Bronchial epithelial cell (primary cell): ENCODE measurements at places on chromosomes 12 and 14.

DNA sequence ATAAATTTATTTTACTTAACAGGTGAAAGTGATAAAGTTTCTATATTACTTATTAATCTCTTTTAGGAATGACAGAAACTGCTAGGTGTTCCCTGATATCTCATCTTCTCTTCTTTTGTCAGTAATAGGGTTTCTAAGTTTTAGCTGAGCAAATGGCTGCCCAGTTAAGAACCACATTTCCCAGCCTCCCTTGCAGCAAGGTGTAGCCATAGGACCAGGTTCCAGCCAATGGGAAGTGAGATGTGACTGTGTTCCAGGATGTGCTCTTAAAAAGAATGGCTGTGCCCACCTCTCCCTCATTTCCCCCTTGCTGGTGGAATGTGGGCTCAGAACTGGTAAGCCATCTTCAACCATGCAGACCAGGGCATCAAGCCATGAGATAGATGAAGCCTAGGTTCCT, 165.6 kb downstream of the HELB start:
- no peak for DNase-seq

DNA sequence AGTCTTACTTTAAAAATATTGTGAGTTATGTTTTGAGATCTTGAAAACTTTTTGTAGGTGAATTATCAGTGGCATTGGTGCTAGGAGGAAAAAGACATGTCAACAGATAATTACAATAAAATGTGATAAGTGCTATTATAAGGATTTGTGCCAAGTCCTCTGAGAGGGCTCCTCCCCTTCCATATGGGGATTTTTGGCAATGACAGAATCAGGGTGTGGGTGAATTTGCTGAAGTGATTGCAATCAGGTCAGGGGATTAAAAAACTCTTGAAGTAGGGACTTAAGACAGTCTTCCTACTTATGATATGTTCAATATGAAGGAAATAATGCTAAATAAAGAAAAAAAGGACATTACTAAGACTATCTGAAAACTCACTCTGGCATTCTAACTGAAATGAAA, 122.5 kb downstream of the SLC15A5 start:
- DNase-seq, result no peak

- DNase-seq, result no peak
Observed at GRCh38 chr12:80655751-80656150, 51.7 kb upstream of the MYF6 start.

- no peak for DNase-seq
Observed at GRCh38 chr12:109963743-109964429, 32.3 kb downstream of the GIT2 start.

DNA sequence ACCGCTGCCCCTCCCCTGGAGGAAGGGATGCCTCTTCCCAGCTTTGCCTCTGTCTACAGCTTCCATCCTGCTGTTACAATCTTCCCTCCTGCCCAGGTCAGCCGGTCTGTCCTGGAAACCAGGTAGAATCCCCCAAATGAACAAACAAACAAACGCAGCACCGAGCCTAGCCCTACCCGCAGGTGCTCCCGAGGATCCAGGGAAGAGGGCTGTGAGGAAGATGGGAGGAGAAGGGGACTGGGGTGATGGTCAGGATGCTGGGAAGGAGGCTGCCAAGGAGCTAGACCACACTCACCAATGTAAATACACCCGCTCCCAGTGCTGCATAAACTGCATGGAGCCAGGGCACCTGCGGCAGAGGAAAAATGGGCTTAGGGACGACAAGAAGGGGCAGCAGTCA, 16.6 kb downstream of the FAIM2 start:
- DNase-seq, result no peak

GRCh38 chr12:49702676-49703215, 4.5 kb downstream of the FMNL3 start:
- no peak for DNase-seq

GRCh38 chr12:49044660-49045059, 15.9 kb downstream of the KMT2D start:
- no peak for DNase-seq
